ENCODE measurements at places on chromosomes 3 and 15.
A peak's percentile ranks its signal among the peaks of the same experiment; 100 is the strongest.

DNA sequence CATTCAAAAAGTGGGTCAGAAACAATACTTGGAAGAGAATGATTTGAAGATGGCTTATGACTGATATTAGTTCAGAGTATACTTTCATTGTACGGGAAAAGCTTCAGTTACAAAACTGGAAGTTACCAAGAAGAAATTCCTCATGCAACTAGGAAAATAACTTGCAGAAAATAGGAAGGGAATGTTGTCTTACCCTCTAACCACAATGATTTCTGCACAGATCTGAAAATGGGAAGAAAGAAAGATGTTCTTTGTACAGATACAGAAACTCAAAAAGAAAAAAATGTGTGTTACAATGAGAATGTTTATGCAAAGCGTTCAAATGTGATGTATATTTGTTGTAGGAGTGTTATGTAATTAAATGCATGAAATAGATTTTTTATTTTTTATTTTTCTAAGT lies 3.7 kb downstream of the ZNF280D start:
- no peak for DNase-seq

GRCh38 chr3:167798443-167798842 lies 62.9 kb downstream of the SERPINI1 start:
- DNase-seq = no peak

- no peak for DNase-seq
Observed at GRCh38 chr3:113625834-113626233, 70.6 kb downstream of the USF3 start.

- DNase-seq = no peak
Observed at GRCh38 chr3:12456441-12456840, 27.8 kb upstream of the TSEN2 start.

DNA sequence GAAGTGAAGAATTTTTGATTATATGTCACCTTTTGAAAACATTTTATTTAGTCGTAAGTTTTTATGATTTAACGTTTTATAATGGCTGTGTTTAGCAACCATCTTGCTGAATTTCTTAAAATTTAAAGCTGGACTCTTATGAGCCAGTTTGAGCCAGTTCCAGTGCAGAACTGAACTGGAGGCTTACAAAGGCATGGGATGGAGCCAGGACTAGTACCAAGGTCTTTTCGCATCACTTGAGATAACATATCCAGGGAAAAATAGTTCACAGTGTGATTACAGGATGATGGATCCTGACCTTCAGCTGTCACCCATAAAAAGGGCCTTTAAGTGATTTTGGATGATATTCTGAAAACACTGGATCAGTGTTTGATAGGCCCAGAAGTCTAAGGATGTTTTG lies 51.0 kb downstream of the USP13 start:
- no peak for DNase-seq

DNA sequence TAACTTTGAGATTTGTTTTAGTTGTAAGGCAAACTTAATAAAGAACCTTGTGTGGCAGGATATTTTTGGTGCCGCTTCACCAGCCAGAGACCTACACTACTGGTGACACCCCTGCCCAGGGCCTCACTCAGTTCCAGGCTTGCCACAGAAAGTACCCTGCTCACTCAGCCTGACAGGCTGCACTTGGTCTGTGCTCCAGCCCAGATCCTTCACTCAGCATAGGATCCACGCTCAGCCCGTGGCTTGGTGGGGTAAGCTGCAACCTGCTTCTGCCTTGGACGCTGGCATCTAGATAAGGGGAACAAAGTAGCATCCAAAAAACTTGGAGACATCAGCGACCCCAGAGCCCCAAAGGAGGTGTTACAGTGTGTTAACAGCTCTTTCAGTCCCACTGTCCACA lies 825.5 kb downstream of the EPHA3 start:
- DNase-seq = no peak

- no peak for DNase-seq
Observed at GRCh38 chr3:71847794-71848193, 62.8 kb upstream of the PROK2 start.

DNA sequence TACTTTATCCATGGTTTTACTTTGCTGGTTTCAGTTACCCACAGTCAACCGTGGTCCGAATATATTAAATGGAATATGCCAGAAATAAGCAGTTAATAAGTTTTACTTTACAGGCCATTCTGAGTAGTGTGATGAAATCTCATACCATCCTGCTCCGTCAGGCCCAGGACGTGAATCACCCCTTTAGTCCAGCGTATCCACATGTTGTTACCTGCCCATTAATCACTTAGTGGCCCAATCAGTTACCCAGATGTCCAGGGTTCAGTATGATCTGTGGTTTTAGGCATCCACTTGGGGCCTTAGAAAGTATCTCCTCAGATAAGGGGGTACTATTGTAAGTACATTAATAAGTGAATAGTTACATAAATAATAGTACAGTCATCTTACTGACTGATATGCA lies 88.0 kb downstream of the TTBK2 start:
- DNase-seq = peak; percentile 11

DNA sequence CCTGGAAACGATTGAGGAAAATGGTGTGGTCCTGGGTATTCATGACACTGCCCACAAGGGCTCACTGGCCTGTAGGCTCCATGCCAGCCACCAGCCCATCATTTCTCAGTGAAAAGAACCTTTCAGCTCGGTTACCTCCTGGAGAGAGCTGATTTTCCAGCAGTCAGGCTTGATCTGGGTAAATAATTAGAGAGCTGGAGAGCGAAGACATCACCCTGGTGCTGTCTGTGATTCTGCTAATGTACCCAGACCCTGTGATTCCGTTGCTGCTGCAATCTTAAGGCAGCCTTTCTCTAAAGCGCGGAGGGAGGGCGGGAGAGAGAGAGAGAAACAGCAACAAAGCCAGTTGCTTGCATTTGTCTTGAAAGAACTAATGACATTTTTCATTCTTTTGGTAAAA lies 221.9 kb upstream of the TOPAZ1 start:
- DNase-seq = no peak

GRCh38 chr3:12316729-12317351 lies 28.0 kb downstream of the PPARG start:
- no peak for DNase-seq

DNA sequence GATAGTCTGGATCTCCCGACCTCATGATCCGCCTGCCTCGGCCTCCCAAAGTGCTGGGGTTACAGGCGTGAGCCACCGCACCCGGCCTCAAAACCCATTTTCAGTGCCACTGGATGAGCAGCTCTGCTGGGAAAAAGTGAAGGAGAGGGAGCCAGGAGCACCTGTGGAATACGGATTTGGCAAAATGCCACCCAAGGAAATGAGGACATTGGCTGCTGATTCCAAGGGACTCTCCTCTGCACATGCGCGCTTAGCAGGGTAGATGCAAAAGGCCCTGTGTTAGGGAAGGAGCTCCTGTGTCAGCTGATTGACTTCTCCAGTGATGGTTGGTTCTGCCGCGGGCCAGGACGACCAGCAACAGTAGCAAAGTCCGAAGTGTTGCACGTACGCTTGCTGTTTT lies 43.4 kb upstream of the IGF1R start:
- no peak for DNase-seq

- DNase-seq = peak; percentile 69
Observed at GRCh38 chr3:40191850-40192448, 117.6 kb upstream of the EIF1B start.

GRCh38 chr3:141618103-141618910 lies 119.8 kb upstream of the RNF7 start:
- DNase-seq = no peak

DNA sequence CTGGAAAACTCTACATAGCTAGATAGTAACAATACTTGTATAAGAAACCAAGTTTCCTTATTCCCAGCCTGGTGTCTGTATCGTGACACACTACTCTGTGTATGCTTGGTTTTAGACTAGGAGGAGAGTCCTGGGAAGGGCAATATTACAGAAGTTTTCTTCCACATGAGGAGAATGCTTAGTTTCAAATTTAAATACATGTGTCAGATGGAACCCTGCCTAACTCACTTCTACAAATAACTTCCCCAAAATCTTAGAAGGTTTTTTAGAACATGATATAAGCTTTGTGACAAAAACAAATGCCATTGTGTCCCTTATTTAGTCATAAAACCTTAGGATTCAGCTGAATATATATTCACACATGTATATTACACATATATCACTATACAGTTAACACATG lies 7.2 kb upstream of the IL20RB start:
- no peak for DNase-seq

- no peak for DNase-seq
Observed at GRCh38 chr3:16724487-16724886, 119.3 kb upstream of the DAZL start.

- DNase-seq = peak; percentile 37
Observed at GRCh38 chr3:100261485-100261903, 702 bp downstream of the TBC1D23 start.
